PC-3 (cell line): ENCODE measurements at places on chromosomes 2 and 18. TPM values are rescaled to one million over a fixed set of nuclear protein-coding genes. Genes with fewer than 3 reads are reported as not detected.
A peak's percentile ranks its signal among the peaks of the same experiment; 100 is the strongest.

- peak; percentile 23 for DNase-seq
Observed at GRCh38 chr18:524466-524865, 24.0 kb upstream of the COLEC12 start.

DNA sequence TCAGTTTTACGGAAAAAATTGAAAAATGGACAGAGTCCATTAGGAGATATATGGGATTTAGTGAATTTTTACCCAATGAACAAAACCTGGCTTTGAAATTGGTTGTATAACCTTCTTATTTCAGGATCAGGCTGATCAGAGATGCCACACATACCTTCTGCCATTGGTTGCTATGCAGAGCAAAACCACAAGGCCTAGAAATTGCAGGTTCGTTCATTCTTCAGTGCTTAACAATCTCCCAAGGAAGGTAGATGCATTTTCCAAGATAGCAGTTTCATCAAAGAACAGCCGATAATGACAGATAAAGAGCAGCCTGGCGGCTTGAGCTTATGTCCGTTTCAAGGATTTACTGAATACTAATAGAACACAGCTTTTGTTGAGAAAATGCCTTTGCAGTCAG lies 868.8 kb downstream of the EPHA4 start:
- no peak for DNase-seq

INPP5D gene
- 0.26 and 1.9 TPM in 2 replicates for total RNA-seq

GRCh38 chr18:59180150-59180845 lies 39.7 kb upstream of the GRP start:
- DNase-seq: no peak

- DNase-seq: no peak
Observed at GRCh38 chr2:209805351-209805750, 33.7 kb downstream of the UNC80 start.

DNA sequence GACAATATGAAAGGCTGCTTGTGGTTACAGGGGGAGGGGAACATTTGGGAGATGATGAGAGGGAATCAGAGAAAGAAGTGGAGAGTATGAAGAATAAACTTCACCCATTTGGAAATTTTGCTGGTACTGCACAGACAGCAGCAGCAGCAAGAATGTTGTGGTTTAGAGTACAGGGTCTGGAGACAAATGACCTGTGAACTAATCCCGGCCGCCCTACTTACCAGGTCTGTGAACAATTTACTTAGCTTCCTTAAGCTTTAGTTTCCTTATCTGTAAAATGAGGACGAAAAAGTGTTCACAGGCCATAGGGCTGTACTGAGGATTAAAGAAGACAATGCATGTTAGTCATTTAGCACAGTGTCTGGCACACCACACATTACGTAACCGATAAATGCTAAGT lies 685.4 kb upstream of the CELF4 start:
- DNase-seq: no peak

GRCh38 chr2:157164370-157164769 lies 93.1 kb upstream of the GALNT5 start:
- no peak for DNase-seq

RAB31 gene
- 1.7 and 3.8 TPM in 2 replicates for total RNA-seq

DNA sequence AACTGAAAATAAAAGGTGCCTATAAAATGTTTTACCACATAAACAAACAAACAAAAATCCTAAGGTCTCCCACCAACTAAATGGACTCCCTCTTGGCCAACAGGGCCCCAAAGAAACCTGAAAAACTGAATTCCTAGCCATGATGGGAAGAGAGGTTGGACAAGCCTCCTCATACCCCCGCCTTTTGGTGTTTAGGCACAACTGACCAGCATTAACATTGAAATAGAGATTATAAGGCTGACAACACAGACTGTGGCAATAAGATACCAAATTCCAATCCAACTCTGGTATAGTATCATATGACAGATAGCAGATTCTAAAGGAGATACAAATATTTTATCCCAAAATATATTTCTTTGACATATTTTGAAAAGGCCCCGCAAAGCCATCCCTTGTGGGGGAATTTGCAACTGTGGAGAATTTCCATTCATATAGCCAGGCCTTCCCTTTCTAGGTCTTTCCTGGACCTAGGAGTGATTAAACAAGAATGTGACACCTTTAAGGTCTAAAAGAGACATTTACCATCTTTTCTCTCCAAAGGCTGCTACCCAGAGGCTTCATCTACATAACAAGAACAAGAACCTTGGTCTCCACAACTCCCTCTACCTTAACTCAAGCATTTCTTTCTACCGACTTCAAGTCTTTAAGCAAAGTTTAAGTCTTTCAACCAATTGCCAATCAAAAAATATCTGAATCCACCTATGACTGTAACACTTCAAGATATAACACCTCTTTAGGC lies 80.0 kb downstream of the CHN1 start:
- no peak for DNase-seq

GRCh38 chr2:157476953-157477709 lies 33.2 kb upstream of the CYTIP start:
- DNase-seq: peak; percentile 16

- peak; percentile 84 for DNase-seq
Observed at GRCh38 chr2:234091432-234091879, 41.0 kb downstream of the SPP2 start.

DNA sequence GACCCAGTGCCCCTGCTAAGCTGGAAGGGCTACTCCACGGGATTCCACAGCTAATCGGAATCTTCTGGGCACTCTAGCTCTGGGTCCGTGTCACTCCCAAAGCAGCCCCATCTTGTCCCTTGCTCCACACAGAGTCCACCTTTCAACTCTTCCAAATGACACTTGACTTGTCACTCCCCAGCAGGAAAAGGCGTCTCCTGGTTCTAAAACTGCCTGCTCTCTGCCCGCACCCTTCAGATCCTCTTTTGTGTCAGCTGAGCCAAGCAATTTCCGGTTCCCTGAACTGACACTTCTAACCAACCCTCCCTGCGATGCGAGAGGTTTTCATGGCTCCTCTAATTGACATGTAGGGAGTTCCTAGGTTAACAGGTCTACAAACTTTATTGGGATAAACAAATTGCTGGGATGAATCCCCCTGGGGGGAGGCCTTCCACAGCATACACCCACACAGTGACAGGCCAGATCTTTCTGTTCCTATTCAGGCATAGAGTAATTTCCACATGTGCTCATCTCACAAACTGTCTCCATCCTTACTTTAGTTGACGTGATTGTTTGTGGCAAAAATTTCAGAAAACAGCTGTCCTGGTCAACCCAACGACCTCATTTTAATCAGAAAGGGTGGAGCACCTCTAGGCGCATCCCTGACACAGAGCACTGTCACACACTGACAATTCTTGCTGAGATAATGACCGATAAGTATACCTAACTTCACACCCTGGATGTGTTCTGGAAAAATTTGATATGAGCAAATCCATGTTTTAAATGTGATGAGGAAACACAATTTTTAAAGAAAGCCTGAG lies 104.9 kb downstream of the RBMS1 start:
- no peak for DNase-seq

MAPRE3 gene
- total RNA-seq: 11.9 and 15.6 TPM in 2 replicates

GRCh38 chr18:13026583-13027270 lies 35.6 kb downstream of the CEP192 start:
- no peak for DNase-seq

DNA sequence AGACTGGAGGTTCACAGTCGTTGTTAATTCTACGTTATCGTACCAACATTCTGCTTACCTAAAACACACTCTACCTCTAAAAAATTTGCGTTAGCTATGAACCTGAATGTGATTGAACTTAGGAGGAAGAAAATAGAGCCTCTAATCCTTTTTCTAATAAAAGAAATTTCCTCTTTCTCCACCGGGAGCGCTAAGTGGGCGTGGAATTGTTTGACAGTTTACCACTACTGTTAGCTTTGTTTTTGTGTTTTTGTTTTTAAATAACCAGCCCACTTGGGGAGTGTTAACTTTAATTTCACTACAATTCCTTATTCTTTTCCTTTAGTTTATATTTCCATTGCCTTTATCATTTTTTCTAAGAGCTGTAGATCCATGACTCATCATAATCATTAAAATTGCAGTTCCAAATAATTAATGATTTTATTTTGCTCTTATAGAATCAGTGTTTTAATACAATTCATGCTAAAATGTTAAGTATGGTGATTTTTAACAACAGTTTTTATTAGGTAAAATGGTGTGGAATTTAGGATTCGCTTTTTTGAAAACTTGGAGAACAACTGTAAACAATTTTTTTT lies 55.0 kb upstream of the ITM2C start:
- peak; percentile 23 for DNase-seq

GRCh38 chr2:203673933-203674332 lies 32.5 kb upstream of the CD28 start:
- DNase-seq: no peak

DNA sequence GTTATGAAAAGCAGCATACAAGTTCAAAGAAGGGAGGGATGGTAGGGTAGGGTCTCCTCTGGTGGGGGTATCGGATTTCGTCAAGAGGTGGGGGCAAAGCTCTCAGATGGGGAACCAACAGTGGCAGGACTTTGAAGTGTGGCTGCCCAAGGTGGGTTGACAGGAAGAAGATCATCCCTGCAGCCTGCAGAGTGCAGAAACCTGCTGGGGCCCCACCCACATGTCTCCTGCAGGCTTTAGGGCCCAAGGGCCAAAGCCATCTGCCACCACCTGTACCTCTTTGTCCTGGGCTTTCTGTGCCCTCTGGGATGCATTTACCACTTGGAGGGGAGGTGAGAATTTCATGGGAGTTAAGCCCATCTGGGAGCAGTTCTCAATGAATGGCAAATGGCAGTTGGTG lies 42.7 kb downstream of the KCNF1 start:
- DNase-seq: no peak

DNA sequence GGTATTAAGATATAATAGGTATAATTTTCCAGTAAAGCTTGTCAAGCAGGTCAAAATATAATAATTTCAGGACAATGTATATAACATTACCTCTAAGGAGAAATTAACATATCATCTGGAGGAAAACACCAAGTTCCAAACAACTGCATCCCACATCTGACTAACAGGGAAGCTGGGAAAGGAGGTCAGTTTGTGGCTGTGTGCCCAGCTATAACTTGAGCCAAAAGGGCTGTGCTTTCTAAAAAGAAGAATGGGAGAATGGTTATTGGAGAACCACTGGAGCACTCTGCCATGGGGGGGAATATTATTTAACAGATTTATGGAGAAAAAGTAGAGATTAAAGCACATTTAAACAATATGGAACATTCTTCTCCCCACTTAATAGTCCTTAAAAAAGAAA lies 390.6 kb upstream of the PKDCC start:
- DNase-seq: no peak

GIGYF2 gene
- 41.3 and 56.2 TPM in 2 replicates for total RNA-seq

DNA sequence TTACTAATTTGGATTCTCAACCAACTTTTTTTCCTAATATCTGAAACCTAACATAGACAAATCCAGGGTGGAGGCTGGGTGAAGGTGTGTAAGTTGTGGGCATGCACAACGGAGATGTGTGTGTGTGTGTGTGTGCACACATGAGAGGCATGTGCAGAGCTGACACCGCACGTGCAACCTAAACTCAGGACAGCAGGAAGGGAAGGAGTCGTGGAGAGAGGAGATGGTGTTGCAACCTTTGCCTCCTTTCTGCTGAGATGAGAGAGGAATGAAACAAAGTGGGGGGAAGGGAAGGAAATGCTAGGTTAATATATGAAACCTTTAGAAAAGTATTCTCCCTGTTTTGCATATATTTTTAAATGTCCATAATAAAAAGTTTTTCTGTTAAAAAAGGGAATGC lies 64.7 kb downstream of the KCTD1 start:
- DNase-seq: no peak

GRCh38 chr2:96207774-96208142 lies 869 bp downstream of the STARD7 start:
- DNase-seq: no peak

SGO2 gene
- total RNA-seq: 23.5 and 25.6 TPM in 2 replicates

- DNase-seq: peak; percentile 72
Observed at GRCh38 chr2:10286216-10287037, 16.3 kb upstream of the HPCAL1 start.

DNA sequence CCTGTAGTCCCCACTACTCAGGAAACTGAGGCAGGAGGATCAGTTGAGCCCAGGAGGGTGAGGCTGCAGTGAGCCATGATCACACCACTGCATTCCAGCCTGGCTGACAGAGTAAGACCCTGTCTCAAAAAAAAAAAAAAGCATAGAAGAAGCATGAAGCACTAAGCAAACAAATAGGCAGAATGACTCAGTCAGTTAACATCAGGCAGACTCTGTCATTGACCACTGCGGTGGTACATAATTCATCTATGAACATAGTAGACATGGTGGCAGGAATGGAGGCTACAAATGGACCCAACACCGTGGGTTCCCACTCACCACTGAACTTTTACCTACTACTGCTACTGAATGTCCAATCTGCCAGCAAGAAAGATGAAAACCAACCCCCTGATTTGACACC lies 7.6 kb upstream of the ASXL2 start:
- DNase-seq: peak; percentile 89

- DNase-seq: no peak
Observed at GRCh38 chr18:56927786-56928185, 219.1 kb upstream of the BOD1L2 start.

TUBA3E gene
- not detected in 2 replicates for total RNA-seq

CCNYL1 gene
- 14.7 and 19.2 TPM in 2 replicates for total RNA-seq

LIPG gene
- total RNA-seq: 9.1 and 14.8 TPM in 2 replicates

GRCh38 chr2:53289309-53290006 lies 478.1 kb upstream of the CHAC2 start:
- peak; percentile 38 for DNase-seq

IL36B gene
- total RNA-seq: not detected in 2 replicates

LRP1B gene
- total RNA-seq: 0.04 and 0.06 TPM in 2 replicates

- no peak for DNase-seq
Observed at GRCh38 chr2:29591600-29591999, 329.8 kb downstream of the ALK start.

DNA sequence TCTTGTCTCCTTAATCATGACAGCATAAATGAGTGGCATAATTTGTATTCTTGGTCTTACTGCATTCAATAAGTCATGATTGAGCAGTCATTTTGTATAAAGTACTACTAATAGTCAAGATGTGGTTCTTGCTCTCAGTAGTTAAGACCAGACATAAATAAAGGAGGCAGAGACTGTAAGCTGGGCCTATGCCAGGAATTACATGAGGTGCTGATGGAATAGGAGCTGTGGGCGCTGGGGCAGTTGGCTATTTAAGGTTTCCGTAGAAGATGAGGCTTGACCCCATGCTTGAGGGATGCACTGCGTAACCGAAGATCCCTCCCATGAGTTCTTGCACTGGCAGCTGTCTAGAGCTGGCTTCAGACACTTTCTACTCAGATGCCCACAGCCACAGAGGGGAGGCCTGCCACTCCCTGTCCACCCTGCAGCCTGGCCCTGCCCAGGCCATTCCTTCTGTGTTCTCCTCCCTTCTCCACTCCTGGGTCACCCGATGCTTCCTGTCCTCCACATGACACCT lies 150.9 kb upstream of the REV1 start:
- DNase-seq: no peak

GALNT5 gene
- 0.04 TPM in 1 of 2 replicates, not detected in the other for total RNA-seq

MAP4K4 gene
- total RNA-seq: 133 and 167 TPM in 2 replicates

RSAD2 gene
- 0.35 and 2.1 TPM in 2 replicates for total RNA-seq

- DNase-seq: no peak
Observed at GRCh38 chr2:148495586-148495985, 149.0 kb upstream of the EPC2 start.

GRCh38 chr2:88191722-88192042 lies 21.5 kb downstream of the THNSL2 start:
- DNase-seq: no peak
